NCI-H1694 treated with DMSO at 0.1 percent for 48 hours (cell line): ENCODE measurements at places on chromosomes 2 and 18.

- DNase-seq, result no peak
Observed at GRCh38 chr18:25305584-25305983, 46.4 kb downstream of the ZNF521 start.

GRCh38 chr2:77778917-77779316, 256.7 kb upstream of the LRRTM4 start:
- DNase-seq, result no peak

DNA sequence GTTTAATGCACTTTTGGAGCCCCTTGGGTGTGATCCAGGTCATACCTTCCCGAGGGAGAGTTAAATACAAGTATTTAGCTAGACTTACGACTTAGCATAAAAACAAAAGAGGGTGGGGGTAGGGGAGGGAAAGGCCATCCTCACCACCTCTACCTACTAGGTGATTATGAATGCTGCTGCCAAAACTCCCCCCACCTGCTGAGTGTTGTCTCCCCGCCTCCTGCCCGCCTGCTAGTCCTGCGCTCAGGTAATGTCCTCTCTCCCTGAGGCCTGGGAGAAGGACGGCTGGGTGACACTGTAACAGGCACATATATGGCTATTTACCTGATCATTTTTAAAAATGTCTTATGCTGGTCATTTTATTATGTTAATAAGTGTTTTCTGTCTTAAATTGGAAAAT, 3.0 kb upstream of the NCKAP5 start:
- no peak for DNase-seq

- DNase-seq, result no peak
Observed at GRCh38 chr2:232486558-232487384, 863 bp downstream of the ECEL1 start.

GRCh38 chr2:239600001-239600593, 199.3 kb upstream of the HDAC4 start:
- DNase-seq, result no peak

DNA sequence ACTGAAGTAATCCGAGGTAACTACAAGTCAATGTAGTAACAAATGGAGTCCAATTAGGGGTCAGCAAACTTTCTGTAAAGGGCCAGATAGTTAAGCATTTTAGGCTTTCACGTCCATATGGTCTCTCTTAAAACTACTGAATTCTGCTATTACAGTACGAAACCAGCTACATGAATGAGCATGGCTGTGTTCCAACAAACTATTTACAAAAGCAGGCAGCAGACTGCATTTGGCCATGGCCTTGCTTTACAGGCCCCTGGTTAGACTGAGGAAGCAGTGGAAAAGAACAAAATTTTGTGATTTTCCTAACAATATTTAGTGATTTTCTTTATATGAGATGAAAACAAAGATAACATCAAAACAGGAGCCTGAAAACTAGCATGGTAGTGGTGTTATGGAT, 64.0 kb downstream of the RTN4 start:
- peak; percentile 85 for DNase-seq

DNA sequence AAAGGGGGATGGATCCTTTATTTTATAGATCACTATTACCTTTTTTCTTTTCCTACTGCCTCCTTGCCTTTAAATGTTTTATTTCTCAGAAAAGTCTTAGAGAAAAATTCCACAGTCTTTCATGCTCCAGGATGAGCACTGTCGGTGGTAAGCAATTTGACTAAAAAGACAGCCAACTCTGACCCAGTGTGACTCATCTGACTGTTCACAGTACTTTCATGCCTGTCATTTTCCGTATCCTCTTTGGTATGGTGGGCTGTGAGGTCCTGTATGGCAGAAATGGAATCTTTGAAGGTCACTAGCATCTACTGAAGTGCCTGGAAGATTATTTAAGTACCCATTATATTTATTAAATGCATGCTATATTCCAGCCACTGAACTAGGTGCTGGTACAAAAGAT, 2.1 kb upstream of the RFTN2 start:
- no peak for DNase-seq

GRCh38 chr2:19209575-19210341, 148.7 kb downstream of the OSR1 start:
- DNase-seq, result no peak

DNA sequence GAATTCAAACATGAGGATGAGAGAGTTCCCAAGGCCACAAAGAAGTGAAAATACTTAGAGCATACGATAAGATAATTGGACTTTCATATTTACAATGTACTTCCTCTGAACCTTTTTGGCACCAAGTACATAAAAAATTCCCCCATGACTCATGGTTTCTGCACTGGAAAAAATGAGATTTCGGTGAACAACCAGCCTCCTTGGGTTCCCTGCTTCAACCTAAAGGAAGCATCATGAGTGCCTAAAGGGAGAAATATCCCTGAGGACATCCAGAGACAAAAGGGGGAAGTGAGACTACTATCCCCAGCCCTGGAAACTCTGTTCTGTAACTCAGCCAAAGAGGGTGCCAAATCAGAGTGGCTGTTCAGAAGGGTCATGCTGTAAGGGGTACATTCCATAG, 562.7 kb upstream of the SLC39A10 start:
- DNase-seq, result no peak

DNA sequence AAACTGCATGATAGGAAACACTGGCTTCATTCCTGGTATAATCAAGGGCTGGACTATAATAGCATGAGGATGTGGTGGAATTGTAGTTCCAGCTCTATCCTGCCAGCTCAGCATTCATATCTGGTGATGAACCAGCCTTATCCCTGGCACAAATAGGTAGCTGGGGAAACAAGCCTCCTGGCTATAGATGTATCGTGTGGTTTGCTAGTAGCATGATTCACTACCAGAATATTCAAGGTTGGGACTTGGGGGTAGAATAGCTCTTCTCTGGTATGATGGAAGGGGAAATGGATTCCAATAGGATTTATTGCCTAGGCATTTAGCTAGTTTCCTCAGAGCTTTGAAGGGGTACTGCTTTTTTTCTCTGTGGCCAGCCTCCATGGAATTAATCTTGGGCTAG, 532.8 kb downstream of the FBXO15 start:
- DNase-seq, result no peak

DNA sequence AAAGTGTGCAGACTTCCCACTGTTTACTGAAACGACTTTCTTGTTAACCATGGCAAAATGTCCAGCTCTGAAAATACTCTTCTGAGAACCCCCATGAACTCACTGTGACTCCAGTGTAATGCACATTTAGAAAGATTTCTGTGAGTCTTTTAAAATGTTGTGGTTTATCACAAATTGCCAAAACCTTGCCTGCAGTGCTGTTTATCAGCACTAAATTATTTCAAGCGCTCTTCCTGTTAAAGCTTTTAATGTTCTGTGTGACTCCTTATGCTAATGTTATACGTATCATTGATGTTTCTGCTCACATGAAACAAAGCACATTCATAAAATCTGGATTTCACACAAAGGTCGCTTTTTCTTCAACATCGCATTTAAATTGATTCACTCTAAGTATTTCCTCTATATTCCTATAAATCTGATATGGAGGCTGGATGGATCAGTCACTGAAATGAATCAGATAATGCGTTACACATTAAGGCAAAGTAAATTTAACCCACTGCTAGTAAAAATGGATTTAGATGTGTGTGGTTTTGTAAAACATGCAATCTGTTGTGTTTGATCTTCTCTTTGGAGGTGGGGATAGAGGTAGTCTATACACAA, 521.2 kb downstream of the NYAP2 start:
- no peak for DNase-seq

- no peak for DNase-seq
Observed at GRCh38 chr2:215883799-215884198, 129.6 kb downstream of the MREG start.

- no peak for DNase-seq
Observed at GRCh38 chr2:11810237-11810977, 64.0 kb downstream of the LPIN1 start.

- no peak for DNase-seq
Observed at GRCh38 chr2:133841900-133842299, 273.6 kb upstream of the NCKAP5 start.

GRCh38 chr2:1865716-1866234, 121.5 kb upstream of the PXDN start:
- no peak for DNase-seq

- DNase-seq, result no peak
Observed at GRCh38 chr2:231644426-231644825, 51.8 kb downstream of the TEX44 start.

- no peak for DNase-seq
Observed at GRCh38 chr18:26304511-26304910, 78.3 kb downstream of the TAF4B start.

GRCh38 chr2:160993654-160994061, 166.6 kb upstream of the TANK start:
- DNase-seq, result no peak

- no peak for DNase-seq
Observed at GRCh38 chr2:230778350-230779063, 65.9 kb downstream of the CAB39 start.

DNA sequence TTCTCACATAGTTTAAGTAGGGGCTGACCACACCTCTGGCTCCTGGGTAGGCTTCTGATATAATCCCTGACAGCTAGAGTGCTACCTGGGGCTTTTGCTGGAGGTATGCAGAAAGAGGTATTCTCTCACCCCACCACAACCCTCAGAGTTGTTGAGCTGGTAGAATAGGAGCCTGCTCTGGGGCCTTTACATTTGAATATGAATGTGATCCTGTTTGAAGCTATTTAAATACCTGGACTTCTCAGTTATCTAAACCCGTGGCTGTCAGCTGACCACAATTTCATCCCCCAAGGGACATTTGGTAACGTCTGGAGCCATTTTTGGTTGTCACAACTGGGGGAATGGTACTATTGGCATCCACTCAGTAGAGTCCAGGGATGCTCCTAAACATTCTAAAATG, 669.1 kb downstream of the SATB2 start:
- no peak for DNase-seq

- no peak for DNase-seq
Observed at GRCh38 chr2:206488623-206489022, 45.3 kb downstream of the ADAM23 start.

- no peak for DNase-seq
Observed at GRCh38 chr2:149991576-149991975, 404.0 kb upstream of the MMADHC start.

- no peak for DNase-seq
Observed at GRCh38 chr18:37935086-37935485, 369.5 kb upstream of the CELF4 start.

GRCh38 chr18:31710826-31711225, 26.4 kb upstream of the B4GALT6 start:
- DNase-seq, result no peak

- DNase-seq, result no peak
Observed at GRCh38 chr2:38552259-38552658, 50.5 kb downstream of the HNRNPLL start.

- no peak for DNase-seq
Observed at GRCh38 chr2:120293096-120294007, 40.7 kb downstream of the RALB start.

- DNase-seq, result no peak
Observed at GRCh38 chr2:238936162-238937052, 88.5 kb downstream of the TWIST2 start.

- DNase-seq, result no peak
Observed at GRCh38 chr2:99380376-99381010, 43.3 kb downstream of the EIF5B start.

DNA sequence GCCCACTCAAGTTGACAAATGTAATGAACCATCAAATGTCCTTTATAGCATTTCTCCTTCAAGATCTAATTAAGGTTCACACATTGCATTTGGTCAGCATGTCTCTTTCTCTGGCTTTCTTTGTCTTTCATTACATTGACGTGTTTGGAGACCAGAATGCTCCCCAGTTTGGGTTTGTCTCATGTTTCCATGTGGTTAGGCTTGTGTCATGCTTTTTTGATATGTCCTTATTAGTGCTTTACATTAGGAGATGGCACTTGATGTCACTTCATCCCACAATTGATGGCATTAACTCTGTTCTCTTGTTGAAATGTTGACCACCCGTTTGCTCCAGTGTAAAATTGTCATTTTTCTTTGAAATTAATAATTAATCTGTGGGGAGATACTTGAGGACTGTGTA, 165.8 kb downstream of the AKAIN1 start:
- no peak for DNase-seq

DNA sequence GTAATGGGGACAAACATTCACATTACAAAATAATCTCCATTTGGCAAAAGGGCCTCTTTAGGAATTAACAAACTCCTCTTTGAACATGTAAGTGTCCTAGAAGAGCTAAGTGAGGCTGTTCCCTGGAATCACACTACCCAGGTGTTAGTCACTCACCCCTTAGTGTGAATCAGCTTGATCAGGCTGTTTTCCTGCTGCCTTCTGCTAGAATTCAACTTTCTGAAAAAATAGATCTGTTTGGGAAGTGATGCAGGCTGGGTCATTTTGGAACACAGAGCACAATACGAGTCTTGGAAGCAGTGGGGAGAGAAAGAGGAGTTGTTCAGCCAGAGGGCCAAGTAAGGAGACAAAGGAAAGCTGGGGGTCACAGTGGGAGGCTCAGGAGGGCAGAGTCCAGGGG, 40.0 kb downstream of the TTC32 start:
- no peak for DNase-seq

DNA sequence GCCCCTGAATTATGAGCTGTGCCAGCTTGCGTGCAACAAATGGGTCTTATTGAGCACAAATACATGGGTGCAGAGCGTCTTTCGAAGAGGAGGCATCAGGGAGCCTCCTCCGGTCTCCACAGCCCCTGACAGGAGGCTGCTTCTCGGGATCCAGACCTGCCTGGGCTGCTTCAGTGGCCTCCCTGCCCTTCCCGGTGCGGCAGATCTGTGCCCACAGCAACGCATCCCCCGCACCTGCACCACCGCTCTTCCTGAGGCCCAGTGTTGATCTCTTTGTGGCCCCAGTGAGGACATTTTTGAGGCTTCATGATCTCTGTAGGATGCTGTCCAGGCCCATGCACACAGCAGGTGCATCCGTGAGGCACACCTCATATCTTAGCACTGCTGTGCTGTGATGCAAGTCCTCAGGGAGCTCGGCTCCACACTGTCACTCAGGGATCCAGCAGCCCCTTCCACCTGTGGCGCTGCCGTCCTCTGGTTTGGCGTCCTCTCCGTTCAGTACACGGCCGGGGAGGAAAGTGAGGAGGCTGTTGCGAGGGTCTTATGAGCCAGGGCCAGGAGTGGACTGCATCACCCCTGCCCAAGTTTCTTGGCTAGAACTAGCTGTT, 17.4 kb downstream of the RTP5 start:
- DNase-seq, result no peak

DNA sequence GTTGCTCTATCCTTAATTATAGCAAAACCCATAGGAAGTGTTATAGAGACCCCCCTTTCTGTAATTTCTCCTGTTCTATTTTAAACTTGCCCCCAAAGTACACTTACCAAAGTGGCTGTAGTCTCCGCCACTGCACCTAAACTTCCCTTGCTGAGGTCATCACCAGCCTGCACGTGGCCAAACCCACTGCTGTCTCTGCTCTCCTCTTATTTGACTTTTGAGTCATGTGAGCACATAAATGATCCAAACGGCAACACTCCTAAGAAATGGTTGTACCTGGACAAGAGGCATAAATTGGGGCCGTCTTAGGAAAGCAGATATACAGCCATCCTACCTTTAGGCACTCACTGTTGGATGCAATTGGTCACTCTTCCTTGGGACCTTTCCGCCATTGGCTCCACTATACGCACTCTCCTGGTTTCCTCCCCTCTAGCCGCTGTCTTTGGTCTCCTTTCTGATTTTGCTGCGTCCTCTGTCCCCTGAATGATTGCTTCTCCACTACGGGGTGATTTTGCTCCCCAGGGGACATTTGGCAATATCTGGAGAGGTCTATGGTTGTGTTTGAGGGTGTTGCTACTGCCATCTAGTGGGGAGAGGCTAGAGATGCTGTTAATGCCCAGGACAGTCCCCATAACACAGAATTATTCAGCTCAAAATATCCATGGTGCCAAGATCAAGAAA, 19.2 kb upstream of the IL36G start:
- peak; percentile 42 for DNase-seq
